Fibroblast of skin of abdomen (primary cell): ENCODE measurements at places on chromosomes 6 and 20.

DNA sequence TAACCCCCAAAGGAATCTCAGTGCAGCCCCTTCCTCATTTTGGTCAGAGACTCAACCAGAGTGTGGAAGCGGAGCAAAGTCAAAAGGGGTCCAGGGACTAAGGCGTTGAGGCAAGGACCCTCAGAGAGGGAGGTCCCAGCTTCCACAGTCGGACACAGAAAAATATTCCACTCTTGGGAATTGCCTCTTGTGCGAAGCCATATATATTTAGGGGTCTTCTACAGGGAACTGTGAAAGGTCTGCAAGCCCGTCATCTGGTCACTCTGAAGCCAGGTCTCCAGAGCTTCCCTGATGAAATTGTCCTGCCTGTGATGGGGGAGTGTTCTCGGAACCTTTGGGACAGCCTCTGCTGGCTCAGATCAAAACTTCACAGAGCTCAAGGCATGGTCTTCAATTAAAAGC, 160.8 kb downstream of the TBXT start:
- DNase-seq = no peak

DNA sequence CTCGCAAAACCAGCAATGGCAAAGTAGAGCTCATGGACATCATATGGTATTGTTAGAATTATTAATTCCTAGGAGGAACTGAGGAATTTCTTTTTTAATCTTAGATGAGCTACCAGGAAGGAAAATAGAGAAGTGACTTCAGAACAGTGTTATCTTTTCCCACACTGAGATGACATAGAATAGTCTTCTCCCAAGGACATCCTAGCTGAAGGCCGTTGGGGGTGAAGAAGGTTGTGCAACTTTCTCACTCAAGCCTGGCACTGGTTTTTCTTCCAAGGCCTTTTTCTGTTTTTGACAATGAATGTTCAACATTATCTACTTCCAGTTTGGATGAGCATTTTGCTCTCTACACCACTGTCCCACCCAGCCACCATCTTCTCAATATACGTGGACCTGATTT, 35.8 kb upstream of the MAS1 start:
- no peak for DNase-seq

GRCh38 chr20:62319346-62319909, 16.6 kb downstream of the ADRM1 start:
- no peak for DNase-seq

- peak; percentile 84 for DNase-seq
Observed at GRCh38 chr6:80543598-80544222, 437.2 kb downstream of the BCKDHB start.

GRCh38 chr20:33309631-33310030, 26.6 kb downstream of the BPIFB1 start:
- DNase-seq = no peak

DNA sequence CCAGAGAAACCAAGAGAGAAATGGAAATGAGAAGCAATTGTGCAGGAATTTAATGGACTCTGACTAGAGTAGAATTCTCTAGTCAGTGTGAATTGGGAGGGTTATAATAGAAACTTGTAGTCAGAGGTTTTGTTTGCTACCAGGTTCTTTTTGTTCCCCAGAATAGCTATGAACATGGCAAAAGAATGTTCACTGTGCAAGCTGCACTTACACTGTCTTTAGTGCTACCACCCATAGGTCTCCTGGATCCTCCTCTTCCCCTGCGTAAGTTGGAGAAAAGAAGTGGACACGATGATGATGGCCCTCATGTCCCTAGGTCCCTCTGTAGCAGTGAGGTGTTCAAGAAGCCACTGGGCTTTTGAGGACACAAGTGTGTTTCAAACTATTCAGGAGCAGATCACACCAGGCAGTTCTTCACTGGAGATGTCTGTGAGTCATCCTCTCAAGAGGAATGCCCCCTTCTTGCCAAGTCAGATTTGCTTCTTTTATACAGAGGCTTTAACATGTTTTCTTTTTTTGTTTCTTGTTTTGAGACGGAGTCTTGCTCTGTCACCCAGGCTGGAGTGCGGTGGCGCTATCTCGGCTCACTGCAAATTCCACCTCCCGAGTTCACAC, 47.6 kb upstream of the SMIM8 start:
- DNase-seq = peak; percentile 70

DNA sequence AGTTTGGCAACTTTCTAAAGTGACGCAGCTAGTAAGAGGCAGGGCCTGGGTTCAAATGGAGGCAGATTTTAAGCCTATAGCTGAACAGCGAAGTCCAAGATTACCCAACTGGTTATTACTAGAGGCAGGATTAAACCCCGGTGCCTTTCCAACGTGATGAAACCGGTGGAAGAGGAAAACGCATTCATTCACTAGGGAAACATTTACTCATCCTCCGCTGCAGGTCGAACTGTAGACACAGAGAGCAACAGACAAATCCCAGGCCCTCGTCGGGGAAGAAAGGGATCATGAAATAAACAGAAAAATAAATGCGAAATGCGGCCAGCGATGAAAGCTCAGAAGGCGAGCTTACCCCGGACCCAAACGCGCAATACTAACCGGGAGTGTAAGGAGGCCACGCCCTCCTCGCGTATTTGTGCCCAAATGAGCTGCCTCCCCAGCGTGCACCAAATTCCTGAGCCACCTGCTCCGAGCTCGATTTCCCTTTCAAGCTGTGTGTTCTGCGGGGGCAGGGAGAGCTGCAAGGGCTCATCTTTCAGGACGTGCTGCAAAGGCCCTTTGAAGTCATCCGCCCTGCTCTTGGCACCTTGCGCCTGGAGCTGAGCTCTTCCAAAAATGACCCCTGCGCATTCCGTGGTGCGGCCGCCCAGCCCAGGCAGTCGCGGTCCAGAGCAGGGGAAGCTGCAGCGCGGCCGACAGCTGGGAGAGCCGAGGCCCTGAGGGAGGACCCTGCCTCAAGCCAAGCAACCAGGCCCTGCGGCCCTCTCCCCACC, 46.9 kb downstream of the PDYN start:
- no peak for DNase-seq
